NCI-H446 (cell line): ENCODE measurements at places on chromosomes 6 and 20.

DNA sequence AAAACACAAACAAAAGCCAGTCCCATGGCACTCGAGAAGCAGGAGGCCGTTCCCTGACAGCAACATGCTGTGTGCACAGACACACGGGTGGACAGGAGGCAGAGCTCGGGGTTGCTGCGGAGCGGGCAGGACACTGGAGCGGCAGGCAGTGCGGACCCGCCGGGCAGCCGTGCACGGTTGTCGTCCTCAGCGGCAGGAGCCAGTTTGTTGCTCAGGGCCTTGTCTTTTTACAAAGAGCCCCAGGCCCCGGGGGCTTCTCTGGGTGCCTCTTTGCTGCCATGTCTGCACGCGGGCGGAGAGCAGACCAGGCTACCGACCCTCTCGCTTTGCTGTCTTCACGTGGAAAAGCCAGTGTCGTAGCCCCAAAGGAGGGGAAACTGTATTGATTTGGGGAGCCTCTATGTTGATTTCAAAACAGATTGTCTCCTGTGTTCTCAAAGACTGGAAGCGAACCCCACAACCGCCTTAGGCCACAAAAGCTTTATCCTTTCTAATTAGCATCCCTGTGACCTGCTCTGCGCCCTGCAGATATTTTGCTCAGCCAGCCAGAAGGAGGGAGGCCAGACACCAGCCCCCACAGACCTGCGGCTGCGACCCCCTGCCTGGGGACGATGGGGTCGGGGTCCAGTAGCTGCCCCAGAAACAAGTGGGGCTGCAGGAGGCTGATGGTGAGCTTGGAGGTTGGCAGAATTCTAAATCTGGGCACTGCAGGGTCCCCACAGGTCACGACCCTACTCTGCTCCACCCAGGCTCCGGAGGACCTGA lies 50.2 kb downstream of the ERMARD start:
- DNase-seq, result no peak

- no peak for DNase-seq
Measured at GRCh38 chr6:138182939-138183789, 21.4 kb downstream of the ARFGEF3 start.

DNA sequence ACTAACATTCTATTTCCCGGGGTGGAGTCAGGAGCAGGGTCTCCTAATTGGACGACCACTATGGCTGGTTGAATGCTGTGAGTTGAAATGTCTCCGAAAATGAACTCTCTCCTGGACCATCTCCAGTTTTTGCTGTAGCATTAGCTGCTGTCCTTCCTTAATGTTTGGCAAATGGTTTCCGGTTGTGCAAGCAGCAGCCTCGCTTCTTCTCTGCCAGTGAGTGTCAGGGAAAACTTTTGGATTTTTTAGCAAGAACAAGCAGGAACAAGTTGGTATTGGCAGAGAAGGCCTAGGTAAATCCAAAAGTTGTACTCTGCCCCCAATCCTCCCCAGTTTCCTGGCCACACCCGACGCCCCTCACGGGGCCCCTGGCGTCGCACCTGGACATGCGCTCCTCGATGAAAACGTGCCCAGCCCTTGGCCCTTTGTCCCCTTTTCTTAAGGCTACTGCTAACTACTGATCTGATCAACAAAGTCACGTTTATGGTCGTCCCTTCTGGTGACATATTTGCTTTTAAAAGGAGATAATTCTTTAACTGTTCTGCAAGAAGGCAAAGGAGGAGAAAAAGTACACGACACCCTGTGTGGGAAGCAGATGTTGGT lies 103.2 kb downstream of the ARMC2 start:
- no peak for DNase-seq

DNA sequence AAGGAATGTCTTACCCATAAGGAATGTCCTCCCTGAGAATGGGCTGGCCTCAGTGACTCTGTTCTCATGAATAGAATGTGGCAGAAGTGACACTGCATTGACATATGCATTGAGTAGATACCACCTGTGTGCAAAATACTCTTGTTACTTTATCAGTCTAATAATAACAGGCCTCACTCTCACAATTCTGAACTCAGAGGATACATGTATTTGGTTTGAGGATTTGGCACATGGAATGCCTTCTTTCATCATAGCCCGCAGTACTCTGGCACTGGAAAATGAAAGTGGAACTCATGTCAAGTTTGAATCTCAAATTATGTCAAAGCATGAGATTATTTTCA lies 52.9 kb upstream of the PLCB4 start:
- no peak for DNase-seq

DNA sequence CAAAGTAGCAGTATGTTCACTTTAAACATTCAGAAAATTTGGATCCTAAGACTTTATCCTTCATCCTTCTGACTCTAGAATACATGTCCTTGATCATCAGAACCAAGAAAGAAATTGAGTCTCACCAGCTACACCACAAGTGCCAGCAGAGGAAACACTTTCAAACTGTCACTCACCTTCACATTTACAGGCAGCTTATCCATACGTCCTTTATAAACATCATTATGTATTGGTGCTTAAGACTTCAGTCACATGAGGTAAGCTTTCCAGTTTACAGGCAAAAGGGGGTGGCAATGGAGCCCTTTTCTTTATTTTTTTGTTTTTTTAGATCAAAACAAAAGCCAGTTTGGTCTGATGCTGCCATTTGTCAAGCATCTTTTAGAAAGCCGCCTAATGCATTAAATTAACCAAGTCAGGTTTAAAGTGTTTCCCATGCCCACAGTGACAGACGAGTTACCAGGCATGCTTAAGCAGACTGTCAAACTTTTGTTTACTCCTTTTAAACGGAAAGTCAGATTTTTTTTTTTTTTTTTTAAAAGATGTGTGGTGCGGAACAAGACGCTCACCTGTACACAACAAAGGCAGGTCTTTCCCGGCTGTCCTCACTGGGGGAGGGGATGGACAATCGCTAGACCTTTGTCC lies 952 bp upstream of the BRPF3 start:
- DNase-seq, result no peak

DNA sequence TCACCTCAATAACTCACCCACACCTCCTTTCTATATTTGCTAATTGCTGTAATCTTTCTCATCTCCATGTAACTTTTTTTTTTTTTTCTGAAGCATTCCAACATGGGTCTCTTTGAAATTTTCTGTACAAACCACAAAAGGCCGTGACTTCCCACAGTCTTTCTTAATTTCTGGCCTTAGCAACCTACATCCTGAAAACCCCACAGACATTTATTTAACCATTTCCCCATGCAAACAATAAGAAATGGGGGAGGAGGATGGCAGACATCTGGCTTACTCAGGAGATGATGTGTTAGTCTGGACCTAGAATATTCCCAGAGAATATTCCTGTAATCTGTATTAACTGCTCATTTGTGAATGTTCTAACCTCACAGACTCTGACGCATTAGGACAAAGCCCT lies 57.6 kb downstream of the MEP1A start:
- no peak for DNase-seq

DNA sequence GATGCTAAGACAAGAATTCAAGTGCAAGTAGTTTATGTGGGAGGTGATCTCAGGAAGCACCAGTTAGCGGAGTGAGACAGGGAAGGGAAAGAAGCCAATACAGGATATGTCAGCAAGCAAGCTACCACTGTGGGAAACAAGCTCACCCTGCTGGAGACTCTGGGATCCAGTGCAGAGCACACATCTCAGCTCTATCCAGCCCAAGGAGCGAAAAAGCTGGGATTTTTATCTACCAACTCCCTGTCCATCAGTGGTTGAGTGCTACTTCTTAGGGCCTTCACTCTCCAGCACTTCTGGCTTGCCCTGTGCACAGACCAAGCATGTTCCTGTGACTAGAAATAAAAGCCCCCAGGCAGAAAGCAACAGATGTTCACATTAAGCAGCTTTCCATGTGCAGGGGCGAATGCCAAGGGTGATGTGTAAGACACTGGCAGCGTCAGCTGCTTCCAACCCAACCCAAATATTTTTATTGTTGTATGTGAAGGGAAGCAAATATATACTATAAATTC lies 10.8 kb upstream of the RNF24 start:
- DNase-seq, result peak; percentile 92

- no peak for DNase-seq
Measured at GRCh38 chr20:22578221-22579118, 5.9 kb downstream of the FOXA2 start.

DNA sequence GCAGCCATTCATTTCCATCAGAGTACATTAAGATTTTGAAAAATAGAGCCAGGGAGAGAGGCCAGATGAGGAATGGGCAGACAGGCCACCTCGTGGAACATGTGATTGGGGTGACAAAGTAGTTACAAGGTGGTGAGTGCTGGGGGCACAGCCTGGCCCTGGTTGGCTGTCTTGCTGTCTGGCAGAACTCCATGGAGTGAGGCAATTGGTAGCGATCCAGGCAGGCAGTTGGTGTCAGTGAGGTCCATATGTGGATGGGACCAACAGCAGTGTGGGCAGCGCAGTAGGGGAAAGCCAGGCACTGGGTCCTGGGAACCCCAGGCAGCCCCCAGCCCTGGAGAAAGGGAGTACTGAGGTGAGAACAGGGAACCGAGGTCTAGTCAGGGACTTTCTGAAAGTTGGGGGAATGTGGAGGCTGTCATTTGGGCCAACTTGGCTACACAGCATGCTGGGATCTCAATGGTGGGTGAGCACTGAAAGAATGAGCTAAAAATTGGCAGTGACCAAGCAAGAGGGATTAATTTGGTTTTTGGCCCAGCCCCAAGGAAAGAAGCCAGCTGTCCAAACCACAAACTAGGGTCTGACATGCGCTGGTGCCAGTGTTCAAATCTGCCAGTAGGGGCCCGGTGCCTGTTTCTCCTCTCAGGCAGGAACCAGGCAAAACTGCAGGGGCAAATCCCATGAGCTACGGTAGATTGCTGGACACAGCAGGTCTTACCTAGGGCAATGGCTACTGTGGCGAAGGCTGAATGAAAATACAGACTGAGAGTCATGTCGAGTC lies 61.4 kb upstream of the E2F3 start:
- peak; percentile 98 for DNase-seq

GRCh38 chr20:35116258-35116657 lies 23.7 kb upstream of the TRPC4AP start:
- DNase-seq, result no peak

GRCh38 chr6:157272372-157272771 lies 50.9 kb downstream of the TMEM242 start:
- DNase-seq, result no peak

DNA sequence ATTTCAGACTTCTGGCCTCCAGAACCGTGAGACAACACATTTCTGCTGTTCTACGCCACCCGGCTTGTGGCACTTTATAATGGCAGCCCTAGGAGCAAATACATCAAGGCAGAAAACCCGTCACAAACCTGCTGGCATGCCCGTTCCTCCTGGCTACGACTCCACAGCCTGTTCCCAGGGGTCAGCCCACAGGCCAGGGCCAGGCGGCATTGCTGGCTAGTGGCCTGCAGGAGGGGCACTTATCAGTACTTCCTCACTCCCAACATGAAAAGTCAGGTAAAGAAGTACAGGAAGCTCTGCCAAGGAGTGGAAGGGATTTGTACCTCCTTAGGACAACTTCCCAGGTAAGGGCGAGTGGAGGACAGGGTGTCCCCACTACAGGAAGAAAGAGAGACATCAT lies 223.1 kb upstream of the AGPAT4 start:
- no peak for DNase-seq

DNA sequence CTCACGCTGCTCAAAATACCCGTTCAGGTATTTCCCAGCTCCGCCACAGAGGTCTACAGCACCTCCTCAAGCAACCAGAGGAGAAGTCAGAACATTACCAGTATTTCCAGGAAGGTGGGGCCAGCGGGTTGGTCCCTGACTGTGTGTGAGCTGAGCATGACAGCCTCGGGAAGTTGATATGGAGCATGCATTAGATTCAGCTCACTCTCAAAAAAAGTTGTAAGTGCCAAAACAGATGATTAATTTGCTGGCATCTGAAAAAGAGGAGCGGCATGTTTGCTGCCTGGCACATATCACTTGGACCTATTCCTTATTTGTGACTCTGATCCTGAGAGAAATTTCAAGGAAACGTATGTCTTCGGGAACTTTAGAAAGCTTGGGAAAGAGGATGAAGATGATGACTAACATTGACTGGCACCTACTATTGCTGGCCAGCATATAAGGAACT lies 32.3 kb downstream of the ELOVL2 start:
- peak; percentile 26 for DNase-seq

- no peak for DNase-seq
Measured at GRCh38 chr6:55734256-55734655, 141.1 kb downstream of the BMP5 start.

- DNase-seq, result no peak
Measured at GRCh38 chr20:62792940-62793756, 3.1 kb upstream of the MRGBP start.

DNA sequence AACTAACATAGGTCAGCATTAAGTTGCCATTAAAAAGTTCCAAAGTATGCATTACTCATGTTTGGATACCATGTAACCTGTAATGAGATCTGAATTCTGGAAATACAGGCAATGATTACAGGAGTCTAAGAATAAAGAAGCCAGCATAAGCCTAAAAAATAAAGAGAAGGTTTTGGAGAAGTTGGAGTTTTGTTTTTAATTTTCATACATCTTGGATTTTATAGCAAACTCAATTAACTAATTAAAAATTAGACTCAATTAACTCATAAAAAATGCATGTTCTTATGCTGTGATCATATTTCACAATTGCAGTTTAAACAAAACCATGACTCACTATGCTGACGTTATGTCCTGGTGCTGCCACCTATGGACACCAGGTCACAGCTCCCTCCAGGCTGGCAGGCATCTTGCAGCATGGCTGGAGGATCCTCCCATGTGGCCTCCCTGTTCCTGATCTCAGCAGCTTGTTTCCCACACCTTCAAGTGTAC lies 648.8 kb upstream of the AGPAT4 start:
- no peak for DNase-seq

DNA sequence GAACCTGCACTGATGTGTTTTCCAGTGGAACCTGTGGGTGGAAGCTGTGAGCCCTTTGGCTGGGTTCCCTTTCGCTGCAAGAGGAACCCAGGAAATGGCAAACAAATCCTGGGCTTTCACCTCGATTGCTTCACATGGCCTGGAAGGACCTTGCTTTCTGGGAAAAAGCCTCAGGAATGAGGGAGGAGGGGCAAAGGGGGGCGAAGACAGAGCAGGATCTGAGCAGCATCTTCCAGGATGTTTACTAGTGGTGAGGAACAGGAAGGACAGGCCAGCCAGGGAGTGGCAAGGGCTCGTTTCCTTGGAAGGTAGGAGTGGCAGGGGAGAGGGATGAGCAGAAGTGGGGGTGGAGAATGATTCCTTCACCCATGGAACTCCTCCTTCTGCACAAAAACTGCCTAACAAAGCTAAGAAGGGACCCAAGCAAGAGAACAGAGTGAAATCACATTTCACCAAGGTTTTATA lies 5.9 kb downstream of the SLC2A10 start:
- DNase-seq, result no peak

DNA sequence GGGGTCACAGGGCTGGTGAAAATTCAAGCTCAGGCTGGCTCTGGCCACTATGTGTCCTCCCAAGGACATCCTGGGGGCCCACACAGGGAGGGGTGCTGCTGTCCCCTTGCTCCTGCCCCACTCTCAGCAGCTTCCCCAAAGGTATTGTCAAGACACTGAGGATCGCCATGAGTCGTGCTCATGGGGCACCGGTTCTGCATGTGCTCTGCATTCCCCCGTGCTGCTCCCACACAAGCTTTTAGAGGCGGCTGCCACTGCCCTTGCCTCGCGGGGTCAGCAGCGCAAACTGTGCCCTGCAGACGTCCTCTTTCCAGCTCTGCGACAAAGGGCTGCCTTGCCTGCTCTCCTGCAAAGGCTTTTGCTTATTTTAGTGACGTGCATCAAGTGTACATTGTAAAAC lies 179.8 kb downstream of the ERMARD start:
- no peak for DNase-seq
